ENCODE measurements at places on chromosomes 3 and 15. TPM values are rescaled to one million over a fixed set of nuclear protein-coding genes. Genes with fewer than 3 reads are reported as not detected.
A peak's percentile ranks its signal among the peaks of the same experiment; 100 is the strongest.

DPP8 gene
- total RNA-seq, result 27.5 TPM

GRCh38 chr15:63075015-63075983 lies 32.8 kb downstream of the TPM1 start:
- H3K4me1 ChIP-seq, result no peaks in the 10 kb centered on the region
- no peak overlapping the region for H3K4me3 ChIP-seq

CASR gene
- total RNA-seq, result not detected

GP5 gene
- total RNA-seq, result not detected

HDC gene
- not detected for total RNA-seq

GRCh38 chr3:193884027-193884426 lies 251.9 kb upstream of the HES1 start:
- no peaks in the 10 kb centered on the region for H3K36me3 ChIP-seq
- H3K4me3 ChIP-seq, result no peak overlapping the region
- peak; percentile 35 for DNase-seq
- H3K4me1 ChIP-seq, result peaks cover 83% of the 10 kb centered on the region
- no peaks in the 10 kb centered on the region for H3K27me3 ChIP-seq
- H3K27ac ChIP-seq, result peak overlapping the region; percentile 81

DNA sequence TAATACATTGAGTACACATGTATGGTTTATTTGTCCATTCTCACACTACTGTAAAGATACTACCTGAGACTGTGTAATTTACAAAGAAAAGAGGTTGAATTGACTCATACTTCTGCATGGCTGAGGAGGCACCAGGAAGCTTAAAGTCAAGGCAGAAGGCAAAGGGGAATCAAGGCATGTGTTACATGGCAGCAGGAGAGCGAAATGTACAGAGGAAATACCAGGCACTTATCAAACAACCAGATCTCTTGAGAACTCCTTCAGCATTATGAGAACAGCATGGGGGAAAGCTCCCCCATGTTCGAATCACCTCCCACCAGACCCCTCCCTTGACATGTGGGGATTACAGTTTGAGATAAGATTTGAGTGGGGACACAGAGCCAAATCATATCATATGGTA lies 666.3 kb downstream of the ZBBX start:
- H3K4me3 ChIP-seq, result no peak overlapping the region
- H3K27me3 ChIP-seq, result no peaks in the 10 kb centered on the region
- no peaks in the 10 kb centered on the region for H3K36me3 ChIP-seq

- no peaks in the 10 kb centered on the region for H3K4me1 ChIP-seq
- no peak for DNase-seq
- H3K36me3 ChIP-seq, result no peaks in the 10 kb centered on the region
- H3K27ac ChIP-seq, result no peak overlapping the region
Measured at GRCh38 chr3:120224237-120224636, 60.8 kb downstream of the GPR156 start.

DNA sequence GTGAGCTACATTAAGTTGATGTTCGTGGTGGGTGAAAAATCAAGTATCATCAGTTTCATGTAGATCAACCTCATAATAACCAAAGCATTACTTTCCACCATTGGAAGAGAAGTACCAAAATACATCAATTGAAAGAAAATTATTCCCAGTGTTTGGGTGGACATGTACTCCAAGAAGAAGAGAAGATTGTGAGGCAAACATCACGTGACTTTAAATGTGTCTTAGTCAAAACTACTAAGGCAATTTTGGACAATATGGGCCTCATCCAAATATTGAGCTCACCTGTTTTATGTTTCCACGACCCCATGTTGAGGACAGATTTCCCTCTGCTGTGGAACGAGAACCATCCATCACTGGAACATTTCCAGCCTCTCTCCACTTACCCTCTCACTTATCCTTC lies 303.0 kb upstream of the LMCD1 start:
- H3K4me1 ChIP-seq, result no peaks in the 10 kb centered on the region
- H3K27me3 ChIP-seq, result no peaks in the 10 kb centered on the region
- no peak for DNase-seq
- H3K36me3 ChIP-seq, result no peaks in the 10 kb centered on the region

- H3K27me3 ChIP-seq, result no peaks in the 10 kb centered on the region
- no peak for DNase-seq
- H3K27ac ChIP-seq, result no peak overlapping the region
Measured at GRCh38 chr3:13016083-13016720, 57.0 kb downstream of the IQSEC1 start.

DUOXA2 gene
- total RNA-seq, result not detected

- H3K27ac ChIP-seq, result no peak overlapping the region
- no peaks in the 10 kb centered on the region for H3K36me3 ChIP-seq
- DNase-seq, result no peak
Measured at GRCh38 chr3:155411500-155412223, 118.2 kb upstream of the STRIT1 start.

- H3K27ac ChIP-seq, result no peak overlapping the region
- no peak for DNase-seq
- H3K4me3 ChIP-seq, result no peak overlapping the region
- H3K27me3 ChIP-seq, result no peaks in the 10 kb centered on the region
- H3K4me1 ChIP-seq, result no peaks in the 10 kb centered on the region
- H3K36me3 ChIP-seq, result no peaks in the 10 kb centered on the region
Measured at GRCh38 chr3:186166491-186167288, 57.8 kb upstream of the ETV5 start.

DNA sequence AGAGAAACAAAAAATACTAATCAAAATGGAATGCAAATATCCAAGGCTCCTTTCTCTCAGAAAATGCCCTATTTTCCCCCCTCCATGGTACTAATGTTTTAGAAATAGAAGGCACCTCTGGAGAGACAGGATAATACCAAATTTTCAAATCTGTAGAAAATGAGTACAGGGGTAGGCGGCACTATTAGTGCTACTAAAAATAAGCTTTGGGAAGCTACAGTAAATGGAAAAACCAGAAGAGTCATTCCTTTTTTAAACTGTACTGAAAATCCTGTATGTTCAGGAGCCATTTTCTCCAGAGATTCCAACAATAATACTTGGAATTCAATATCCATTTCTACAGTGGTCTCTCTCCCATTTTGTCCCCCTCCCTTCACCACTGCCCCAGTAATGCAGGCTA lies 320.8 kb downstream of the RORA start:
- no peaks in the 10 kb centered on the region for H3K4me1 ChIP-seq
- no peaks in the 10 kb centered on the region for H3K27me3 ChIP-seq
- H3K36me3 ChIP-seq, result no peaks in the 10 kb centered on the region
- H3K4me3 ChIP-seq, result no peak overlapping the region

DNA sequence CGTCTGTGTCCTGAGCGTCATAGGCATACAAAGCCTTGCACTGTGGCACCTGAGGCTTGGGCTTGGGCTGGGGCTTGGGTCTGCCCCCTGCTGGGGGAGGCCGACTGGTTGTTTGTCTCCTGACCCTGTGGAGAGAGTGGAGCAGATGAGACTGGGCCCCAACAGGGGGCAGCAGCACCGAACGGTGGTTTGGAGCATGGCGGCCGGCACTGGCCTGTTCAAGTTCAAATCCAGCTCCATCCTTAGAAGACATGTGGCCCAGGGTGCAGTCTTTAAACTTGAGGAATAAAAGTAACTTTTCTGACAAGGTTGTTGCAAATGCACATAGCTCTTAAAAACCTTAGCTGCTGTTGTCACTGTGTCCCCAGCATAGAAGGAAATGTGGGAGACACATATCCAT lies 33.3 kb downstream of the CCNB2 start:
- no peaks in the 10 kb centered on the region for H3K27me3 ChIP-seq
- H3K4me1 ChIP-seq, result no peaks in the 10 kb centered on the region
- no peak overlapping the region for H3K27ac ChIP-seq
- H3K36me3 ChIP-seq, result peaks cover 22% of the 10 kb centered on the region
- no peak overlapping the region for H3K4me3 ChIP-seq

DNA sequence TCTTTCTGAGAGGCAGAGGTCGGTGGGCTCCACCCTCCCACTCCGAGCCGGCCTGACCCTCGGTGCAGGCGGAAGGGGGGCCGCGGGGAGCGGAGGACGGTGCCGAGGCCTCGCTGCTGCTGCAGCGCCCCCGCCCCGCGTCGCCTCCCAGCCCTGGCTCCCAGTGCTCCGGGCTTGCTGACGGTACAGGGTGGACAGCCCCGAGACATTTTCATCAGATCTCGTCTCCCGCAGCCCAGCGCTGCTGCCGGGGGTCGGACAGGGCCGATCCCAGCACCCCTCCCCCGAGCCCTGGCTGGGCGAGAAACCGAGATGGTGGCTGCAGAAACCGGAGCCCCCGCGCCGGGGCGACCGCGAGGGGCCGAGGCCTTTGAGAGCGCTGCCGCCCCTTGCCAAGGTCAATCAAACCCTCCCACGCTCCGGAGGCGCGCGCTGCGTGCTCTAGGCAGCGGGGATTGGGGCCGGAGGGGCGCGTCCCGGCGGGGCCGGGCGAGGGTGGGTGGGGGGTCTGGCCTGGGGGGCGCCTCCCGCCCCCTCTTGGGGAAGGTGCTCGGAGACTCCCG lies 42.5 kb downstream of the EPHB3 start:
- DNase-seq, result no peak
- no peak overlapping the region for H3K4me3 ChIP-seq
- no peaks in the 10 kb centered on the region for H3K36me3 ChIP-seq
- H3K4me1 ChIP-seq, result peaks cover 17% of the 10 kb centered on the region

- H3K36me3 ChIP-seq, result no peaks in the 10 kb centered on the region
- DNase-seq, result no peak
- H3K27ac ChIP-seq, result no peak within 1 kb of the TSS
- H3K4me3 ChIP-seq, result no peak within 1 kb of the TSS
Measured at GRCh38 chr3:119597548-119598288, at the start of gene PLA1A. TSS of gene PLA1A (plus strand) at chr3:119597885. CDS start at chr3:119597914, 29 bp downstream.

GRCh38 chr15:67105065-67105951 lies 39.9 kb downstream of the SMAD3 start:
- H3K27me3 ChIP-seq, result no peaks in the 10 kb centered on the region
- H3K4me3 ChIP-seq, result no peak overlapping the region
- 0 out of 2 replicates have a peak, but pooled peaks cover 18% of the 10 kb centered on the region for H3K36me3 ChIP-seq
- DNase-seq, result peak; percentile 91
- peak overlapping the region; percentile 100 for H3K27ac ChIP-seq
- peaks cover 74% of the 10 kb centered on the region for H3K4me1 ChIP-seq

- H3K36me3 ChIP-seq, result 0 out of 2 replicates have a peak, but pooled peaks cover 4% of the 10 kb centered on the region
- no peaks in the 10 kb centered on the region for H3K27me3 ChIP-seq
- peaks cover 27% of the 10 kb centered on the region for H3K4me1 ChIP-seq
- DNase-seq, result no peak
- H3K27ac ChIP-seq, result no peak overlapping the region
Measured at GRCh38 chr3:50358355-50358910, 888 bp downstream of the TMEM115 start.

CPLX3 gene
- not detected for total RNA-seq

GRCh38 chr3:12363397-12364195 lies 74.7 kb downstream of the PPARG start:
- H3K4me1 ChIP-seq, result no peaks in the 10 kb centered on the region
- H3K27ac ChIP-seq, result 0 out of 2 replicates have a peak overlapping the region, but pooled peaks have one; percentile 14
- no peak overlapping the region for H3K4me3 ChIP-seq
- DNase-seq, result no peak
- H3K27me3 ChIP-seq, result no peaks in the 10 kb centered on the region

LTK gene
- total RNA-seq, result 0.11 TPM
